NCI-H1092 (cell line): ENCODE measurements at places on chromosomes 12 and 14.
A peak's percentile ranks its signal among the peaks of the same experiment; 100 is the strongest.

- DNase-seq: no peak
Observed at GRCh38 chr12:53465679-53466078, 13.8 kb downstream of the PCBP2 start.

DNA sequence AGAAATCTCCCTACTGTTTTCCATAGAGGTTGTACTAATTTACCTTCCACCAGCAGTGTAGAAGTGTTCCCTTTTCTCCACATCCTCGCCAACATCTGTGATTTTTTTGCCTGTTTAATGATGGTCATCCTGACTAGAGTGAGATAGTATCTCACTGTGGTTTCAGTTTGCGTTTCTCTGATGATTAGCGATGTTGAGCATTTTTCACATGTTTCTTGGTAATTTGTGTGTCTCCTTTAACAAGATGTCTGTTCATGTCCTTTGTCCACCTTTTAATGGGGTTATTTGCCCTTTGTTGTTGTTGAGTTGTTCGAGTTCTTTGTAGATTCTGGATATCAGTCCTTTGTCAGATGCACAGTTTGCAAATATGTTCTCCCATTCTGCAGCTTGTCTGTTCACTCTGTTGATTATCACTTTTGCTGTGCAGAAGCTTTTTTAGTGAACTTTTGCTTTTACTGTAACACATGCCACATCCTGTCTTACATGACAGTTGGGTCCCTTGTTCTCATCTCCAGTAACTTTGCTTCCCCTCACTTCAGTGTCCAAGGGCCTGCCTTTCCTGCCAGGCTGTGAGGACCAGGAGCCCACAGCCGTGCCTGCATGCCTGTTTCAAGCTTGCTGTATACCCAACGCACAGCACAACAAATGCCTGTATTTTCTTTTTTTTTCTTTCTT, 64.9 kb downstream of the SPRING1 start:
- DNase-seq: no peak

GRCh38 chr12:56334490-56334793, 642 bp upstream of the PAN2 start:
- DNase-seq: no peak

GRCh38 chr12:116257826-116258225, 19.7 kb downstream of the MED13L start:
- no peak for DNase-seq

DNA sequence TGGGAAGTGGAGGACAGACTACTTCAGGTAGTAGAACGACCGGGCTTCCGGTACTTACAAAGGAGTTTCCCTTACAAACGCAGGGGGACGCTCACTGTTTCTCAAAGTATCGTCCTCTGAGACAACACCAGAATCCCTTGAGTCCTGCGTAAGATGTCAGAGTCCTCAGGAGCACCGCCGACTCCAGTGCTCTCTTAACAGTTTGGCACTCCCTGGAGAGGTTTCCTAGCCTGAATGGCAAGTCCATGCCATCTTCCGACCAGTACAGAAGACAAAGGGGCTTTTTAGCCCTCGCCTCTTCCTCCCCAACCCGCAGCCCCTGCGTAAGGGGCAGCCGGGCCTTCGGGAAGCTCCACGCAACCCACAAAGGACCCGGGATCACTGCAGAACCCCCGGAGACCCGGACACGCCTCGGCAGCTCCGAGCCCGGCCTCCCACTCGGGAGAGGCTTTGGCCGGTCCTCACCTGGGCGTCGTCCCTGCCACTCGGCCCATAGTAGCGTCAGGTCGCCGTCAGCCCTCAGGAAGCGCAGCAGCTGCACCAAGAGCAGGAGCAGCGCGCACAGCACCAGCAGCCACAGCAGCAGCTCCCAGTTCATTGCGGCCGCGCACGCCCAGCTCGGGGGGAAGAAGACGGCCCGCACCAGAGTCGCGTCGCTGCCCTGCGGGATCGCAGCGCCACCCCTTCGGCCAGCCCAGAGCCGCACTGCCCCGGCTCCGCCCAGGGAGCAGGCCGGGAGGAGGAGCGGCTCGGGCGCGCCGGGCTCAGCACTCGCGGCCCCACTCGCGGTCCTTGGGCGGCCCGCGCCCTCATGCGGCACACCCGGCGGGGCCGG, at the start of gene DHRS7:
TSS of gene DHRS7 (minus strand) at position 687 of the 835 bp plus-strand sequence. CDS start at position 598, 89 bp downstream.
- peak; percentile 75 for DNase-seq

DNA sequence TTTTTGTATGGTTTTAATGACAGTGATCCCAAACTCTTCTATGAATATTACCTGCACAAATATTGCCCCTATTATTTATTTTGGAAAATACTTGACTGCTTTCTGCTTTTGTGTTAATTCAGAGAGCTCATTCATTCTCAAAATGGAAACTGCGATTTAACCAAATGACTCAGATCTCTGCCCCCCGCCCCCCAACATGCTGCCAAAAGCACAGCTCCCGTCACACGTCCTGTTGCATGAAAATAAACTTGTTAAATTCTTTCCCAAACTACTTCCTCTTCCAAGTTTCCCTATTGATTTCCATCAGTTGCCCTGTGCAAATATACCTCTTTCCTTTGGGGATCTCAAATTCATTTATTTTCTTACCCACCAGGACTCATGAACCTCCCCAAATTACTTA, 18.0 kb upstream of the NRDE2 start:
- no peak for DNase-seq

DNA sequence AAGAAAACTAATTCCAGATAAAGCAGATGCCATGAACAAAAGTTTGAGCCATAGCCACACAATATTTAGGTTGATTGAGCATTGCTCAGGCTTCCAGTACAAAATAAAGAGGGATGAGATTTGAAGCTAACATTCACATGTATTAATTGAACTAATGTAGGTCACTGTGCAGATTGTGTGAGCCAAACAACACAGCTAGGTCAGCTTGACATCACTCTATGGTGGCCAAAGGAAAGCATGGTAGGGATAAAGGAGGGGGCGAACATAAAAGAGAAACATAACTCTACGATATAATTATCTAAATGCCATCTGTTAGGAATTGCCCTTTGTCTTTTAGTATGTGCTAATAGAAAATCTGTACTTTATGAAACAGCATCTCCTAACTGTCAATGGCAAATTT, 477.7 kb upstream of the SYT1 start:
- no peak for DNase-seq

DNA sequence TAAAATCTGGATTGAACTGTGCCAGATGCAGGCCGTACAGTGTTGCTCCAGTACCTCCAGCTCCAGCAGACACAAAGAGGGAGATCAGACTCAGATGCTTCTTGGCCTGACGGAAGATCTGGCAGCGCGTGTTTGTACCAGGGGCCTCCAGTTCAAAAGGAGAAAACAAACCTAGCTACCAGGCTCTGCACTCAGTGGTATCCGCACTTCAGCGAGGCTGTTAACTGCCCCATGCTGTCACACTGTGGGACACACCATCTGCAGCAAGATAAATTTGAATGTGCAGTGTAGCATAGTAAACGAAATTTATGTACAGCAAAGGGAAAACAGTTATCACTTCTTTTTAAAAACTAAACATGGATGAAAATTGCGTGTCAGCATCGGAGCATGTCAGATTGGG, 5.1 kb downstream of the DYNC1H1 start:
- no peak for DNase-seq

GRCh38 chr12:124704619-124705018, 137.2 kb upstream of the NCOR2 start:
- no peak for DNase-seq

GRCh38 chr12:120640861-120641833, 721 bp downstream of the CABP1 start:
- no peak for DNase-seq

GRCh38 chr12:132289356-132290202, 39.8 kb downstream of the GALNT9 start:
- DNase-seq: peak; percentile 20

- no peak for DNase-seq
Observed at GRCh38 chr14:67493092-67493717, 4.7 kb upstream of the TMEM229B start.

- DNase-seq: peak; percentile 29
Observed at GRCh38 chr12:122021193-122021821, 377 bp upstream of the BCL7A start.

DNA sequence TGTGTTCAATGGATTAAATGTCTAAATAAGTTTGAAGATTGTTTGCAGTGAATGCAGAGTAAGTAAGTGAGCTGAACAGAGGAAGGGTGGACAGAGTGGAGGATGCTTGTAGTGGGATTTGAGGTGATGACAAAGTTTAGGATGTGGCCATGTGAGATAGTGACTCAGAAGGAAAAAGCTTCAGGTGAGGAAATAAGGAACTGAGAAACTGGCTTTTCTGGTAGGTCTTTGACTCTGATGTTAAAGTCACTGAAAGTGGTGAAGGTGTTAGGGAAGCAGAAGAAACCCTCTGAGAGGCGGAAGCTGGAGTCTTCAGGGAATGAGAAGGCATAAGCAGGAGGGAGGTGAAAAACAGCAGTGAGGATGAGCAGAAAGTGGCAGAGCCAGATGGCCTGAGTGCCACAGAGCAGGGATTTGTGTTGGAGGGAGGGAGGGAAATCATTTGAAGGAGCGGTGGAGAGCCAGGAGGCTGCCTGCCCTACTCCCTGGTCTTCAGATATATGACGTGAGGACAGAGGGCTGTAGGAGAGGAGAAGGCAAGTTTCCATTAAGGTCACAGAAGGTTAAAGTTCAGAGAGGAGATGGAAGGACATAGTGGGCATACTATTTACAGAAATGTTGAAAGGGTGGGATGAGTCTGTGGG, 24.8 kb downstream of the RGS6 start:
- no peak for DNase-seq

GRCh38 chr14:62597143-62597542, 448.1 kb downstream of the KCNH5 start:
- no peak for DNase-seq

GRCh38 chr12:103273645-103274044, 222.1 kb downstream of the C12orf42 start:
- no peak for DNase-seq
